Stimulated activated CD8-positive, alpha-beta memory T cell treated with anti-CD3 and anti-CD28 coated beads, Interleukin-7, amount 100 ng/mL, for 1 hour (primary cell): ENCODE measurements at places on chromosomes 2 and 18.
A peak's percentile ranks its signal among the peaks of the same experiment; 100 is the strongest.

DNA sequence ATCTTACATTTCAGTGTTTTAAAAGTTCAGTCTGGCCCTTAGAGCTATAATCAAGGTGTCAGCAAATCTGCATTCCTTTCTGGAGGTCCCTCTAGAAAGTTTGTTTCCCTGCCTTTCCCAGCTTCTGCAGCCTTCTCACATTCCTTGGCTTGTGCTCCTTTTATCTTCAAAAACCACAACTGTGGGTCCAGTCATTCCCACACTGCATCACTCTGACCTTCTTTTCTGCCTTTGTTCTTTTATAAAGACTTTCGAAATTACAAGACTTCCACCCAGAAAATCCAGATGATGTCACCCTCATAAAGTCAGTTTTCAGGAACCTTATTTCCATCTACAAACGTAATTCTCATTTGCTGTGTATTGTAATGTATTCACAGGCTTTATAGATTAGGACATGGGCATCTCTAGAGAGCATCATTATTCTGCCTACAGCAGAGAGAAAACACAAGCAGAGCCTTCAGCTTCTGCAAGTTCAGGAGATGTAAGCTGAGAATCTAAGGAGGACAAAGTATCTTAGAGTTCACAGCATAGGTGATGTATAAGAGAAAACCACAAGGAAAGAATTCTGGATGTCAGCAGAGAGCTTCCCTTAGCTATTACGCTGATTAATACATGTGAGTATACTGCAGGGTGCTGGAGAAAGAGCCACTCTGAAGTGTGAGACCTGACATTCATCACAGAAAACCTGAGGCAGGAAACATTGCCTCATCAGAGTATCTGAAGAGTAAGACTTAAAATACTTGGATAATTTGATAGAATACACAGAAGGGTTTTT is 1100.2 kb downstream of the CBLN2 start:
- DNase-seq, result no peak

GRCh38 chr2:191917430-191917881 is 70.6 kb upstream of the CAVIN2 start:
- DNase-seq, result no peak

GRCh38 chr2:69616755-69617154 is 26.8 kb downstream of the AAK1 start:
- DNase-seq, result no peak

DNA sequence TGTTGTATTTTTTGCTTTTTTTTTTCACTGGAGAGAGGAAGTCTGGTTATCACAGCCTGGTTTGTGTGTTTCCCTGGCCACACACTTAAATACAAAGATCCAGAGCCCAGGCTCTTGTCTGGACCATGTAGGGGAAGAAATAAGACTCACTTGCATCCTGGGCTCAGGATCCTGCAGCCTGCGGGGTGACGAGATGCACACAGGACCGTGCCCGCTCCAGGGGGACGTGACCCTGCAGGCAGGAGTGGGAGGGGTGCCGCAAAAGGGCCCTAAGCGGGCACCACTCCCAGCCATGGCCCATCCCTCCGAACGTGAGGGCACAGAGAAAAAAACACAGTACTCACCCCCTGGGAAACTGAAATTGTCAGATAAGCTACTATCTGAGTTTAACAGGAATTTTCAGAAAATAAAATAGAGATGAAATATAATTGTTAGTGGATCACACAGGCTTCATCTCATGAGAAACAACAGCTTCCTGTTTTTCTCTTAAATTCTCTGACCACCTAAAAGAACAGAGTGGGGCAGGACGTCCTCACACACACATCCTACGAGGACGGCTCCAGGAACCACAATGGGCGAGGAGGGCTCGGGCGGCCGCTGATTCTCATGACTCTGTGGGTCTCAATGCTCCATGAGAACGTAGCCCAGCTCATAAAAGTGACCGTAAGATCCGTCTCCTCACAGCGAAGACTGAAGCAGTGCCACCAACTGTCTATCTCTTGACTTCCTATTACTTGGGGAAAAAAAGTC is 142.6 kb upstream of the ALKAL2 start:
- no peak for DNase-seq

DNA sequence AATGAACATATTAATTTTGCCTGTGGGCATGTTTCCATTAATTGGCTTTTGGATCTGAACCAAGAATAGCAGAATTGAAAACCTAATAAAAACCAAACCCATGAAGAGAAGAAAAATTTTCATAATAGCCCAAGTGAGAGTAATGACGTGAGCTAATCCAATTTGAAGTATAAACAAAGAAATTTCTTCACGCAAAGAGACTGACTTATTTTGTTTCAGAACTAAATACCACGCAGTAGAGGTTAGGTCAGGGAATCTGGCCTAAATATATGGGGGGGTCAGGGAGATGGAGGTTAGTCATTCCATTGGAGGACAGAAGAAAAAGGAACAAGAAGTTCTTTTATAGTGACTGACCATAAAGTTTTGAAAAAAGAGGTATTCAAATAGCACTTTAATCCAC is 94.1 kb upstream of the CYP1B1 start:
- DNase-seq, result no peak

- DNase-seq, result no peak
These were observed 188.5 kb downstream of the EIPR1 start for GRCh38 chr2:3189076-3189591.

GRCh38 chr18:73784853-73785252 is 362.8 kb downstream of the FBXO15 start:
- DNase-seq, result no peak

GRCh38 chr2:70069049-70069448 is 18.2 kb upstream of the PCBP1 start:
- peak; percentile 30 for DNase-seq

GRCh38 chr2:151946899-151947812 is 118.9 kb upstream of the ARL5A start:
- DNase-seq, result no peak

- no peak for DNase-seq
These were observed 206.8 kb downstream of the OTX1 start for GRCh38 chr2:63257473-63257872.

DNA sequence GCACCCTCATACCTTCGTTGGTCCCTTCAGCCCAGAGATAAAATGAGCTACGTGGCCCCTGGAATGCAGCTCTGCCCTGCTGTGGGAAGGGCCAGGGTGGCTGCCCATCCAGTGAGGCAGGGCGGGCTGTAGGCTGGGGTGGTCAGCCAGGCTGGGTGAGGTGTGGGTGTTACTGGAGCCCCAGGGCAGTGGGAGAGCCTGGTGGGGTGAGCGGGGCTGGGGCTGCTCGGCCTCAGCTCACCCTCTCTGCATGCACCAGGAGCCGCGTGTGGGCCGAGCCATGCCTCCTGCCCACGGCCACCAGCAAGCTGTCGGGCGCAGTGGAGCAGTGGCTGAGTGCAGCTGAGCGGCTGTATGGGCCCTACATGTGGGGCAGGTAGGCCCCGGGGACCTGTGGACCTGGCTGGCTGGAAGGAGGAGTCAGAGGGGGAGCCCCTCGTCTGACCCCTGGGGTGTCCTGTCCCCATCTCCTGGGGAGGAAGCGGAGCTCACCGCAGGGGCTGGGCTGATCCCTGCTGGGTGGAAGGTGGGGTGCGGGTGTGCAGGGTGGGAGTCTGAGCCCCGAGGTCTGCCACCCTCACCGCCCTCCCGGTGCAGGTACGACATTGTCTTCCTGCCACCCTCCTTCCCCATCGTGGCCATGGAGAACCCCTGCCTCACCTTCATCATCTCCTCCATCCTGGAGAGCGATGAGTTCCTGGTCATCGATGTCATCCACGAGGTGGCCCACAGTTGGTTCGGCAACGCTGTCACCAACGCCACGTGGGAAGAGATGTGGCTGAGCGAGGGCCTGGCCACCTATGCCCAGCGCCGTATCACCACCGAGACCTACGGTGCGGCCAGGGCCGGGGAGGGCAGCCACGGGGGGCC is 5.5 kb downstream of the RNPEPL1 start:
- DNase-seq, result no peak

DNA sequence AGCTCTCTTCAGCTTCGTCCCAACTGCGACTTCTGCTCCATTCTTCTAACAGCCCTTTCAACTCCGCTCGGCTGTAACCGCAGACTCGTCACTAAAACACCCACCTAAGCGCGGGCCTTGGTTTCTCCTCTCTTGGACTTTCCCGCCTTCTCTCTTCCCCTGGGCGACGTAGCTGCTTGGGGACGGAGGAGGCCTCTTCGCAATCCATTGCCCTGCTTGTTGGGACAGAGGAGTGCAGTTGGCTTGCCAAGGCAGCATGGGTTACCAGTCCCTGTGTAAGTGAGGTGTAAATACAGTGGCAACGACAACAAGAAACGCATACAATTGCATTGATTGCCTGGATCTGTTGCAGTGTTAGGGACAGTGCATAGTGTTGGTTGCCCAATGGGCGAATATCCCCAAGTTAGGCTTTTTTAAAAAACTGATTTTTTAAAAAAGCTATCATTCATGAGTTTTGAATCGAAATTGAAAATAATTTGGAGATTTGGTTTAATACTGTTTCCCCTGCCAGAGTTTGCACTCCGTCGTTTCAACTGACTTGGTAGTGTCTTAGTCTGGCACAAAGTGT is 484 bp upstream of the DARS1 start:
- DNase-seq, result no peak

GRCh38 chr18:67951137-67951536 is 434.6 kb upstream of the DSEL start:
- DNase-seq, result no peak

GRCh38 chr2:69668598-69668997 is 25.1 kb upstream of the AAK1 start:
- no peak for DNase-seq

DNA sequence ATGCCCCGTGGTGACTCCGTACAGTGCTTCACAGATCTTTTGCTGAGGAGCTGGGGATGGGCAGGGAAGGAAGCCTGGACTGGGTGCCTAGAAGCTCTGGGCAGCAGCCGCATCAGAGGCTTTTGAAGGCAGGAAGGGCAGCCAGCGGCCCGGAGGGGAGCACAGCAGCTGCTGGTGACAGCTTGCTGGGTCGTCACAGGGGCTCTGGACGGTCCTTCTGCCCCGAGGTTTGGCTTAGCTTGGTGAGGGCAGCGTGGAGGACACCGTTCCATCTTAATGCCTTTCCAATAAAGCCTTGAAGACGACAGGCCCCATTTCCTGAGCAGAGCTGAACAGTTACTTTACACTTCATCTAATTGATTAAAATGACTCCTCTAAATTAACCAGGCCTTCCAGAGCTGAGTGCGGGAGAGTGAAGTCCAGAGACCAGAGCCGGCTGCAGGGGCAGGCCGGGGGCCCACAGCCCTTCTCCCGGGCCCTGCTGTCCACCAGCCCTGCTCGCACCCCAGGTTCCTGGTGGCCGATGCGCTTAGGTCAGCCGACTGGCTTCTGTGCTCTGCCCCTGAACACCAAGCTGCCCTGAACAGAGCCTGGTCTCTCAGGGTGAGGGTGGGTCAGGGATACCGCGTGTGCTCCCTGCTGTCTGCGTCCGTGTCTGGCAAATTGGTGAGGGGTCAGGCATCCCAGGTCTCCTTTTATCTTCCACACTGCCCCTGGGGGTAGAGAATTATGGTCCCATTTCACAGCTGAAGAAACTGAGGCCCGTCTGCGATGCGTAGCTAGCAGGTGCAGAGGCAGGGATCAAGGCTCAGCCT is 43.5 kb downstream of the RRM2 start:
- DNase-seq, result no peak

DNA sequence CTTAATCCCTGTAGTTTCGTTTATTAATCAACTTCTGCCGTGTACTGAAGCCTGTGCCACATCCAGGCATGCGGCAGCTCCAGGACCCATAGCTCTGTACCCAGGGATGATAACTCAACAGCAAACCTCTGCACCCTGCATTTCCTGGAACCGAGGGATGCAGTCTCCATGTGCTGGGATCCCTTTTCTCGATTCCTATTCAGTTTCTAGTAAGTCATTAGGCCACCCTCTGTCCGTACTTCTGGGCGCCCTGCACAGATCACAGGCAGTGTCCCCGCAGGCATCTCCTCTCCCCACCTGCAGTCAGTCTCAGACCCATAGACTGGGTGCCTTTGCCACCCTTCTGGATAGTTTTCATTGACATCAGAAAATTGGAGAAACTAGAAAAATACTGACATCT is 18.8 kb downstream of the TMEM18 start:
- DNase-seq, result no peak

DNA sequence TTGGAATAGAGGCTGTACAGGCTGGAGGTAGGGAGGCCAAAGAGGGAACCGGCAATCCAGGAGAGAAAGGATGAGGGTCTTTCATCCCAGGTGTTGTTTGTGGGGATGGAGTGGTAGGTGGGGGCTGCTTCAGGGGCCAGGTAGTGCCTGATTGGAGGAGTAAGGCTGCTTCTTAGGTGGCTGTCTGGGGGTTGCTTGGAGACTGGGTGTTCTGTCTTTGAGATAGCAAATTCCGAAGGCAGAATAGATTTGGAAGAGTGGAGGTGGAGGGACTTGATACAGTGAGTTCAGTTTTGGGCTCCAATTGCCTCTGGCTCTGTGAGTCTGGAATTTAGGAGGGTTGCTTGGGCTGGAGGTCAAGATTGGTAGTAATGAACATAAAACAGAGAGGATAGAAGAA is 5.9 kb downstream of the ZNF532 start:
- no peak for DNase-seq

GRCh38 chr2:7405861-7406715 is 488.9 kb downstream of the RNF144A start:
- DNase-seq, result no peak

GRCh38 chr2:105111365-105112150 is 73.7 kb downstream of the MRPS9 start:
- DNase-seq, result no peak

GRCh38 chr2:188319838-188320237 is 28.2 kb downstream of the GULP1 start:
- DNase-seq, result no peak

DNA sequence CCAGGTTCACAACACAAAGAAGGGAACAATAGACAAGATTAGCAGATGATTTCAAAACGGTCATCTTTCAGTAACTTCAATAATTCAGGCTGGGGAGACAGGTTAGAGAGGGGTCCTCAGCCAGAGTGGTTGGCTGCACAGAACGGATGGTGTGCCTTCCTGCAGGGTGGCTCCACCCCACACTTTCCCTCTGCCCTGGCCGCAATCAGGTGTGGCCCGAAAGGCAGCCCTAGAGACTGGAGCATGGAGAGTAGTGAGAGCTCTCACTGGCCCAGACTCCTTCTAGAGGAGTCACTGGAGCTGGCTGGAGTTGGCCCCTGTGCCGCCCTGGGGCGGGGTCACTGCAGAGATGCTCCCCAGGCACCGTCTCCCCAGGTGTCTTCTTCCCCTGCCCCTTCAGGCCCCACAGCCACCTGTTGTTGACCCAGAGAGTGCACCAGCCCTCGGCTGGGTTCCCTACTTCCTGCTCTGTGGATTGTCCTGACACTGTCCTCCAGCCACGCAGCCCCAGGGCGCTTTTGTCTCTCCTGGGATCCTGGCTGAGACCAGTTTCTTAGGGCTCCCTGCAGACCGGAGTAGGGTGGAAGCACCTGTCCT is 126.8 kb downstream of the PXDN start:
- DNase-seq, result no peak

DNA sequence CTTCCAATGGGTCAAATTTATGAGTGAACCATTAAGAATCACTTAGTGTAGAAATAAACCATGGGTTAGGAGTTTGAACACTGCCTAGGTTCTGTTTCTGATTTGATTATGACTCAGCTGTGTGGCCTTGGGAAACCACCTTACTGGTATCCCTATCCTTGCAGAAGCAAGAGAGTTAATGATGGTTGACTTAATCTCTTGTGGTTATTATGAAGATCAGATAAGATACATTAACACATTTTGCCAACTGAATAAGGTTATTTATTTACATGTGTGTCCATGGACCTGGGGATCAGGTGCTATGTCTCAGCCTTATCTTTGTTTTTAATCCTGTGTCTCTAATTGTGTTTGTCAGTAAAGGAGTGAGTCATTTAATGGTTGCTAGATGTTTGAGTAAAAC is 5.4 kb upstream of the KCNJ13 start:
- DNase-seq, result no peak

- DNase-seq, result no peak
These were observed 41.1 kb downstream of the FAM124B start for GRCh38 chr2:224360801-224361251.

GRCh38 chr2:104849618-104850141 is 4.2 kb upstream of the POU3F3 start:
- DNase-seq, result no peak
